ENCODE measurements at places on chromosomes 2 and 18.

GRCh38 chr18:63488160-63488559 lies 11.4 kb downstream of the SERPINB5 start:
- no peak for ATAC-seq

- no peak for ATAC-seq
Measured at GRCh38 chr2:239579524-239580198, 178.8 kb upstream of the HDAC4 start.

- ATAC-seq: no peak
Measured at GRCh38 chr2:171393487-171393886, 40.3 kb downstream of the METTL8 start.

- ATAC-seq: no peak
Measured at GRCh38 chr2:24045511-24046508, 1.4 kb downstream of the WDCP start.

DNA sequence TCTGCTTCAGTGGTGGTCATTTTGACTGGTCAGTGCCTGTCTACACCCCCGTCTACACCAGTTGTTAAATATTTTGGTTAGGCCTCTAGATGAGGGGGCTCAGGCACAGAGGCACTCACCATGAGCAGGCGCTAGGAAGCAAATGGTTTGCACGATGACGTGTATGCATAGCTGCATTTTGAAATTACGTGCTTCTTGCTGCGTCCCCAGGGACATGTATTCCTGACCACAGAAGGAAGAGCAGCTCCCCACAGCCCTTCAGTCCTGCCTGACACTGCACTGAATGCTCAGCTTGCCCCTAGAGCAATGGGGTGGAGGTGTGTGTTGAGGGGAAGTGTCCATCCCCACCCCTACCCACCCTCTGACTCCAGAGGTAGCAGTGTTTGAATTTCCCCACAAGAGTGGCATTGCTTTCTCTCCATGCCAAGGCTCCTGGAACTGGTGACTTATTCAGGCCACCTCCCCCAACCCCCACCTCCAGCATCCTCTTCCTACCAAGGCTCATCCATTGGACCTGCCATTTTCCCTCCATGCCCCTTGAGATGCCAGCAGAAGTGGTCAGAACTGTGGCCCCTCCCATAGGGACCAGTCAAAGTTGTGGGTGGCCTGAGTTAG lies 11.4 kb upstream of the ZAP70 start:
- ATAC-seq: no peak

GRCh38 chr2:239587311-239587731 lies 186.5 kb upstream of the HDAC4 start:
- ATAC-seq: no peak

- no peak for ATAC-seq
Measured at GRCh38 chr2:10533811-10534321, 85.7 kb upstream of the ODC1 start.

DNA sequence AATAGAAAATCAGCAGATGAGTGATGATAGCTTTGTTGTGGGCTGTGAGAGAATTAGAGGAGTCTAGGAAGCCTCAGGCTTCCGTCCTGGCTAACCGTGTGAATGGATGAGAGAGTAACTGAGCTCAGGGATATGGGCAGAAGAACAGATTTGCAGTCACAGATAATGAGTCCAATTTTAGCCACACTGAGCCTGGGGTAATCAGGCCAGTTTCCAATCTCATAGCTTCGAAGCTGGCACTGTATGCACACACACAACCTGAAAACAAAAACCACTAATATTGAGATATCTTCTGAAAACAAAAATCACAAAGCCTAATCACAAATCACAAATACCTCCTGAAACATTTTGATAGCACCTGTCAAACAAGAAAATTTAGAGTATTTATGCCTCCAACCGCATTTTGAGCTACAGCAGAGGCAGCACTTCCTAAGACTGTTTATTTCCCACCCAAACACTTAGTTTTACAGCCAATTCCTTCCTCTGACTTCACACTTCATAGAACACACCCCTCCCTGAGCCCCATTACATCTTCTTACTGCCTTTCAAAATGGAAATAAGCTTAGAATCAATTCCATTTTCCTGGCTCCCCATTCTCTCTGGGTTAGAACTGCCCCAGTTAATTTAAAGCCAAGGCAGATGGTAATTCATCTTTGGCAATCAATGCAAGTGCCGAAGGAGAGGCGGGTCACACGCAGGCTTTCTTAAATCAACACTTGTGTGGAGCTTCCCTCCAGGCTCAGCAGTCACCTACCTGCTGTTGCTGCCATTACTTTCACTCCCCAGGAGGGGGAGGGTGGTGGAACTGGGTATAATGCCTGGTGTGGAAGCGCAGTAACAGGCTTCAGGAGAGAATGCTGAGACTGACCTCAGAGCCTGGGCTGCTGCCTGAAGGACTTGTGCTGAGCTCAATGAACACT lies 18.9 kb downstream of the TTR start:
- ATAC-seq: no peak

- ATAC-seq: no peak
Measured at GRCh38 chr2:230982126-230982525, 13.8 kb upstream of the SPATA3 start.

GRCh38 chr2:96856776-96857666 lies 795 bp downstream of the ANKRD39 start:
- ATAC-seq: no peak

DNA sequence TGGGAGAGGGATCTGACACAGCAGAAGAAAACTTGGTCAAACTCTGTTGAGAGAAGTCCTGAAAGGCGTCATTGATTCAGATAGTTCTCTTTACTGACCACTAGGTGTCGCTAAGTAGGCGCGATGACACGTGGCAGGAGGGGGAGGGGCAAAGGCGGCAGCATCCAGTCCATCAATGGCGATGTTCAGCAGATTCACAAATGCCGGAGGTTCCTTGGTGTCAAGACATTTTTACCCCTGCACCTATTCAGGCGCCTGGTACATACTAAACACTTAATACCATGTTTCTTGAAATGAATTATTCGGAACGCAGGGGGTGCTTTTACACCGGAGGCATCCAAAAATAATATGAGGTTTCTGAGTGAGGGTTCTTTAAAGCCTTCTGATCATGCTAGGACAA lies 3.0 kb upstream of the PLEK start:
- ATAC-seq: peak; percentile 81

GRCh38 chr18:22723221-22723620 lies 209.9 kb upstream of the RBBP8 start:
- ATAC-seq: no peak

DNA sequence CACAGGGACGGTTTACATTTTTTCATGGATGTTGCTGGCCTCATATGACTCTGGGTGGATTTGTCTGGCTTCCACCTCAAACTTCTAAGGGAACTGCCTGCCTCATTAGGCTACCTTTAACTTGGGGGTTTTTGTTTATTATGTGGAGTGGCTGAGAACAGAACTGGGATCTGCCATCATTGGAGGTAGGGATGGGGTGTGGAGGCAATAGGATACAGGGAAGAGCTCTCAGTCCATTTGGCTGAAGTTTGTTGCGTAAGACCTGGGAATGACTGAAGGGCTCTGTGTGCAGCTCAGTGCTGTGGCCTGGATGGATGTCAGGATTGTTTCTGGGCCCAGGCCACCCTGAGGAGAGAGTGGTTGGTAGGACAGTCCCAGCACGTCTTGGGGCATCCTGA lies 31.2 kb downstream of the ASB1 start:
- no peak for ATAC-seq

- no peak for ATAC-seq
Measured at GRCh38 chr2:168814939-168815907, 12.8 kb downstream of the NOSTRIN start.

GRCh38 chr2:86241611-86242010 lies 42.4 kb downstream of the MRPL35 start:
- peak; percentile 58 for ATAC-seq

GRCh38 chr2:126878601-126879000 lies 20.1 kb upstream of the TEX51 start:
- ATAC-seq: no peak

DNA sequence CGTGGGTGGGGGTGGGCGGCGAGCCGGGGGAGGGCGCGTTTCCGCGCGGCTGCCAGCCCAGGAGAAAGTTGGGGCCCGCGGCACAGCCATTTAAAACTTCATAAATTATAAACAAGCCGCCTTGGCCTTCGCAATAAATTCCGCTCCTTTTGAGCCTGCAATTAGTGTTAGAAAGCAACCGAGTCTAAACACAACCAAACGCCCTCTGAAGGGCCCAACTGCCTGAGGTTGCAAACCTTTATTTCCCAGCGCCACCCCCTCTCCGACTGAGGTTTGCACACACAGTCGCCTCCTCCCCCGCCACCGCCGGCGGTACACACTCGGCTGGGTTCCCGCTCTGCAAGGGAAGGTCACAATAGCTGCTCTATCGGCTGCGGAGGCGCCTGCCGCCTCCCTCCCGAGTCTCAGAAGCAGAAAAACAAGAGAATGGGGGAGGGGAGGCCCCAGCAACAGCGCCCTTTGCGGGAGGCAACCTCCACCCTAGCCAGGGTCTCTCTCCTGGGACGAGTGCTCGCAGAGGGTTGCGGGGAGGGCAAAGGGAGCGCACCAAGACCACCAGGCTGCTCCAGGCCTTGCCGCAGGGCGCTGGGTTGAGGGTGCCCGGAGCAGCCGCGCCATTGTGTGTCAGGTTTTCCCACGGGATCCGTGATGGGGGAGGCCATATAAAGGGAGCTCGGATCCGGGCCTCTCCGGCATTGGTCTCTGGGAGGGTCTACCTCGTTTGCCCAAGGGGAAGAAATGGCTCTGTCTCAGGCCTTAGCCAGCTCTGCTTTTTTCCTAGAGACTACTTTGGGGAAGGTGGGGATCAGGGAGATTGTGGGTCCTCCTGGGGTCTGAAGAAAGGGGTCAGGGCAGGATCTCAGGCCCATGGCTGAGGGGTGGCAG lies 13.4 kb upstream of the HOXD1 start:
- no peak for ATAC-seq

- no peak for ATAC-seq
Measured at GRCh38 chr2:195473862-195474261, 183.2 kb upstream of the SLC39A10 start.

DNA sequence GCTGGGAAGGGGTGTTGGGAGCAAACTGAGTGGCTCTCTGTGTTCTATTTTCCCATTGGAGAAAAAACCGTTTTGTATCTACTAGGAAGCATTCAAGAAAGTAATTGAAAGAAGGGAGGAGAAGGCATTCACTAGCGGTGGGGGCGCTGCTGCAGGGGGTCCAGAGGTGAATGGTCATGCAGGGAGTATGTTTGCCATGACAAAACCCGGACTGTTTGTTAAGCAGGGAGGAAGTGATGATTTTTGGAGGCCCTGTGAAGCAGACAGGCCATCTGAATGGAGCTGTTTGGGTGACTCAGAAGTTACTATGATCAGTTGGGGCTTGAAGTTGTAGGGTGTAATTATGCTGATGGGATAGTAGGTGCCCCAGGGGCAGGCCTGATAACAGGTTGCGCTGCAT lies 7.0 kb downstream of the TAF4B start:
- ATAC-seq: no peak

DNA sequence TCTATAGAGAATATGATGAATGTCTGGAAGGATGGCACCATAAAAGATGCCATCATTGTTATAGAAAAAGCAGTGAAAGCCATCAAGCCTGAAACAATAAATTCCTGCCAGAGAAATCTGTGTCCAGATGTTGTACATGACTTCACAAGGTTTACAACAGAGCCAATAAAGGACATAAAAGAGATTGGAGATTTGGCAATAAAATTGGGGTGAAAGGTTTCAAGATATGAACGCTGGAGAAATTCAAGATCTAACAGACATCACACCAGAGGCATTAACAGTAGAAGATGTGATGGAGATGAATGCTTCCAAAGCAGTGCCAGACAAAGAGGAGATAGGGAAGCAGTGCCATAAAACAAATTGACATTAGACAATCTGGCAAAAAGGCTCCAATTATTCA lies 518.8 kb upstream of the ACVR2A start:
- no peak for ATAC-seq

- no peak for ATAC-seq
Measured at GRCh38 chr2:187478719-187479118, 30.7 kb upstream of the CALCRL start.

GRCh38 chr2:164252568-164253287 lies 368.6 kb downstream of the GRB14 start:
- ATAC-seq: no peak

DNA sequence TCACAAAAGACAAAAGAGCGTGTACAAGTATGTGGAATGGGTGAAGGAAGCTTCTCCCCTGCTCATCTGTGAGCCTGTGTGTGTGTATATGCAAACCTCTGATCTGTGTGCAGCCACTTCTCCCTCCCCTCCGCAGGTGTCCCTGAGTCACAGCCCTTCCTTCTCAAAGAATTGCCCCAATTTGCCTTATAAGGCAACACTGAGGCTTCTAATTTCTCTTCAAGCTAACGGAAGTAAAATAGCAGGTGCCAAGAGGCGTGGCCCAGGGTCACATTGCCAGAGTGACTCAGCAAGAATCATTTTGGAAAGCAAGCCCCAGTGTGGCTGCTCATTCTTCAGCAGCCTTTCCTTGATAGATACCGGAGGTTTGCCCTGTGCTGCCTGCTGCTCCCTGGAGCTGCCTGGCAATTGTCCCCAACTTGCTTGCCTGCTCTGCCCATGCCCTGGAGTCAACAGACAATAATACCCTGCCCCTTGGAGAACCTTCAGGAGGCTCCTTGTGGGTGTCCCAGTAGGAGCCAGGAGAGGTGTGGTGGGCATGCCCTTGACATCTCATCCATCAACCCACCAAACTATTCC lies 37.3 kb upstream of the BMP10 start:
- ATAC-seq: peak; percentile 99

DNA sequence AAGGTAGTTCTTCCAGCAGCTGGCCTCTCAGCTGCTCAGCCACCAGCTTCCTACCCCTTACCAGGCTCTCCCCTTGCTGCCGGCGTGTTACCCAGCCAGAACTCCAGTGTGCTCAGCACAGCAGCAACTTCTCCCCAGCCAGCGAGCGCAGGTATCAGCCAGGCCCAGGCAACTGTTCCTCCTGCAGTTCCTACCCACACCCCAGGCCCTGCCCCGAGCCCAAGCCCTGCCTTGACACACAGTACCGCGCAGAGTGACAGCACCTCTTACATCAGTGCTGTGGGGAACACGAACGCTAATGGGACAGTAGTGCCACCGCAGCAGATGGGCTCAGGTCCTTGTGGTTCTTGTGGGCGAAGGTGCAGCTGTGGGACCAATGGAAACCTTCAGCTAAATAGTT lies 52.0 kb downstream of the ZCCHC2 start:
- no peak for ATAC-seq

- no peak for ATAC-seq
Measured at GRCh38 chr2:235810846-235811245, 317.0 kb downstream of the AGAP1 start.

DNA sequence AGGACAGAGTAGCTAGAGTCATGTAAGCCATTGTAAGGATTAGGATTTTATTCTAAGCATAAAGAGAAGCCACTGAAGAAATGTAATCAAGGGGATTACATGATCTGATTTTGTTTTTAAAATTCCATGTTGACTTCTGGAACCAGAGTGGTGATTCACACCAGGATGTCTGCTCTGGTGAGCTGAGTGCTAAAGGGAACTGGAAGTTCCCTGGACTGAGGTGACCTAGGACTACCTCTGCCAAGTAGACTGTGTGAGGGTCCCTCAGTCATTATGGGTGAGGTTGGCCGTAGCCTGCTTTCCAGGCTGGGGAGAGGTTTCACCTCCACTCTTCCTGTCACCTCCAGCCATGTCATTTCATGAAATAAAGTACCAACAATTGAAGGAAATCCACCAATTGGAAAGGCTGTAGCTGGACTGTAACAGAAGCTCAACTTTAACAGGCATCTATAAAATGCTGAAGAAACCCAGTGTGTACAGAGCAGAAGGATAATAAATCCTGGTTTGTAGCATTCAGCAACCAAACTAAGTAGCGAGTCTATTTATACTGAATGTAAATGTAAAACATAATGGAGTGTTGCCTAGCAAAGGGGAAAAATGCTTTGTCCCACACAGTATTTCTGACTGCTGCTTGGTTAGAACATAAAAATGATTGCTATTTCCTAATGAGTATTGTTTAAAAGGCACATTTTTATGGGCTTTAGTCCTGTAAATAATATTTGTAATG lies 507.4 kb upstream of the PKDCC start:
- no peak for ATAC-seq

Data from stimulated activated memory B cell treated with anti-CD40 and anti-IgM and Interleukin-4, amounts not matched to agents 10 μg/mL and 1 μg/mL and 100 μg/mL, for 72 hours (primary cell).